ENCODE measurements at places on chromosomes 5 and 9. TPM values are rescaled to one million over a fixed set of nuclear protein-coding genes. Genes with fewer than 3 reads are reported as not detected.

TRAF2 gene
- 10.0 TPM for polyA plus RNA-seq

TMOD1 gene
- 13.0 TPM for polyA plus RNA-seq

LEAP2 gene
- polyA plus RNA-seq: 1.4 TPM

DNA sequence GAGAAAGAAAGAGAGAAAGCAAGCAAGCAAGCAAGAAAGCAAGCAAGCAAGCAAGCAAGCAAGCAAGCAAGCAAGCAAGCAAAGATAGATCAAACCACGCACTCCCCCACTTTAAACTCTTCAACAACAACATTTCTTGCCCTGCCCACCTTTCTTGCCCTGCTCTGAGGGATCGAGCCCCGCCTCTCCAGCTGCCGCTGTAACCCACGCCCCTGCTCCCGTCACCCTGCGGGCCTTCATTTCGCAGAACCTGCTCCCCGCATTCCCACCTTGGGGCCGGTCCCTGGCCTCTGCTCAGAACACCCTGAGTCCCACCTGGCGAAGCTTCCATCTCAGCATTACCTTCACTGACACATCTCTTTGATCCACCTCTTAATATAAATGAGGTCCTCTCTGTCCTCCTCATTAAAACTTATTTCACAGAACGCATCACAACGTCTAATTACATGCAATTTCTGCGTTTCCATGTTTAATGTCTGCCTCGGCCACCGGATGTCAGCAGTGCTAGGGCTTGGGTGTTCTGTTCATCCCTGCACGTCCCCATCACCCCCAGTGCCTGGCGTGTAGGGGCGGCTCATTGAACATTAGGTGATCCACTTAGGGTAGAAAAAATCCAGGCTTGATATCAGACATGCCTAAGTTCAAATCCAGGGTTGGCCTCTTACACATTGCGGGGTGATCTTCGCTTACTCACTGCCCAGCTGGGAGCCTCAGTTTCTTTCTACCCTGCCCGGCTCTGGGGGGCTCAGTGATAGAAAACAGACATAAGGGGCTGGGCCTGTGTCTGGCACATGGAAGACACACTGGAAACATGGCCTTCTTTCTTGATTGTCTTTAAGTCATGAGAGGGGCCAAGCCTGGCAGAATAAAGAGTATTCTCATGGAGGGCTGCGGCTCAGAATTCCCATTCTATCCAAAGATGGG is 187.6 kb downstream of the DAB2IP start:
- H3K27ac ChIP-seq: no peak overlapping the region
- H3K36me3 ChIP-seq: no peaks in the 10 kb centered on the region
- no peaks in the 10 kb centered on the region for H3K4me1 ChIP-seq
- no peaks in the 10 kb centered on the region for H3K27me3 ChIP-seq
- H3K4me3 ChIP-seq: no peak overlapping the region

DNA sequence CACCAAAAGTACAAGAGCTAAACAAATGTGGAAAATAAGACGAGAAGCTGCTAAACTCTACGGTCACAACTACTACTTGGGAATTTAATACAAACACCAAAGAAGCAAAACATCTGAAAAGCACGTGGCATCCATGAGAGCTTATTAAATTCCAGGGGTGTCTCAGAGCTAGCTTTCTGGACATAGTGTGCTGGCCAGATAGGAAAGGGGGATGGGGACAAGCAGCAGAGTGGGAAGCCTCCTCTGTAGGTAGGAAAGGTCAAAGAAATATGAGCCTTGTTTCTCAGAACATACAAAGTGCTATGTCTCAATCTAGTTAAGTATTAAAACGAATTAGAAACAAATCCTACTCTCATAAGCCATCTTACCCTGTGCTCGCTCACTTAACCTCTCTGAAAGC is 51.3 kb upstream of the GOLPH3 start:
- no peak overlapping the region for H3K4me3 ChIP-seq
- DNase-seq: no peak
- no peaks in the 10 kb centered on the region for H3K4me1 ChIP-seq
- peaks cover 20% of the 10 kb centered on the region for H3K36me3 ChIP-seq

DNA sequence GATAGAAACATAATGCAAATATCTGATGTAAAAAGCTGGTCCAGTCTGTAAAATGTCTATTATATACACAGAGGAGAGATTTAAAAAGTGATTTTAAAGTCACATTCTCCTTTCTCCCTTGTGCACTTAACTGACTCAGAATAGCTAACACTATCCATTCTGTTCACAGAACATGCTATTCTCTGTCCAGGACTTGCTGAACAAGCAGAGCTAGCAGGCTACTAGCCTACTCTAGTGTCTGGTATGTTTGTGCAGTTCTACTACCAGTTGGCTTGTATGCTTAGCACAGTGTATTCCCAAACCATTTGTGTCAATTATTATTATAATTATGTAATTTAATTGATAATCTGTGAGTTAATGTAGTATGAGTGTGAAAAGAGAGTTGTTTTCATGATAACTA is 161.7 kb upstream of the NUDT12 start:
- DNase-seq: no peak
- no peak overlapping the region for H3K4me3 ChIP-seq
- no peaks in the 10 kb centered on the region for H3K4me1 ChIP-seq
- H3K36me3 ChIP-seq: no peaks in the 10 kb centered on the region
- H3K27me3 ChIP-seq: no peaks in the 10 kb centered on the region

DNA sequence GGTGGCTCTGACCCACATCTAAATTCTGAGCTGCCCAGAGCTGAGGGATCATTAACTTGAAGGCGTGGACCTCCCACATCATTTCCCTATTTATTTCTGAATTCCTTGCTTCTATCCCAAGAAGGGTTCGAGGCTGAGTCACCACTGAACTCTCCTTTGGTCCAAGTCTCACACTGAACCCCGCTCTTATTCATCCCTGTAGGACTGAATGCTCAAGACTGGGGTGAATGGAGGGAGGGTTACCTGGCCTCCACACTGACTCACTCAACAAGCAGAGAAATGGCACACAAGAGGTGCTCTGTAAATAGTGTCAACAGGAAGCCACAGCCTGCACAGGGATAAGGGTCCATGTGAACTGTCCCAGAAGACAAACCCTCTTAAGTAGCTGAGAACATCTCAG is 79.1 kb upstream of the FSTL4 start:
- H3K27ac ChIP-seq: no peak overlapping the region
- no peak for DNase-seq
- no peaks in the 10 kb centered on the region for H3K4me1 ChIP-seq
- H3K4me3 ChIP-seq: no peak overlapping the region
- no peaks in the 10 kb centered on the region for H3K27me3 ChIP-seq
- H3K36me3 ChIP-seq: no peaks in the 10 kb centered on the region
